ENCODE measurements at places on chromosomes 6 and 20.

DNA sequence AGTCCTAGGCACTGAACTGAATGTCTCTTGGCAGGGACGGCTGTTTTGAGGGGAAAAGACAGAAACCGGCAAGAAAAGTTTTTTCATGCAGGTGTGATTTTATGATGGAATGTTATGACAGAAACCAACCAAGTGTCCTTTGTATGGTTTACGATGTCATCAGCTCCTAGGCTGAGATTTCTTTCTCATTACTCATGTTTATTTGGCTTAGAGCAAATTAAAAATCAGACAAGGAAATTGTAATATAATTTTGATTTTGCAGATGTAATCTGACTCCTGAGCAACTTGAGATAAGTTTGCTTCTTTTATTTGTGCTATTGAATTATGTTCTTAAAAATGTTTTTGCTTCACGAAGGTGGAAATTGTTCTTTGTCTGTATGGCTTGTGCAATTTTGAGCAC, 58.8 kb upstream of the MAP3K7 start:
- no peak for DNase-seq

GRCh38 chr20:52379723-52380336, 188.3 kb upstream of the ZFP64 start:
- DNase-seq, result no peak

DNA sequence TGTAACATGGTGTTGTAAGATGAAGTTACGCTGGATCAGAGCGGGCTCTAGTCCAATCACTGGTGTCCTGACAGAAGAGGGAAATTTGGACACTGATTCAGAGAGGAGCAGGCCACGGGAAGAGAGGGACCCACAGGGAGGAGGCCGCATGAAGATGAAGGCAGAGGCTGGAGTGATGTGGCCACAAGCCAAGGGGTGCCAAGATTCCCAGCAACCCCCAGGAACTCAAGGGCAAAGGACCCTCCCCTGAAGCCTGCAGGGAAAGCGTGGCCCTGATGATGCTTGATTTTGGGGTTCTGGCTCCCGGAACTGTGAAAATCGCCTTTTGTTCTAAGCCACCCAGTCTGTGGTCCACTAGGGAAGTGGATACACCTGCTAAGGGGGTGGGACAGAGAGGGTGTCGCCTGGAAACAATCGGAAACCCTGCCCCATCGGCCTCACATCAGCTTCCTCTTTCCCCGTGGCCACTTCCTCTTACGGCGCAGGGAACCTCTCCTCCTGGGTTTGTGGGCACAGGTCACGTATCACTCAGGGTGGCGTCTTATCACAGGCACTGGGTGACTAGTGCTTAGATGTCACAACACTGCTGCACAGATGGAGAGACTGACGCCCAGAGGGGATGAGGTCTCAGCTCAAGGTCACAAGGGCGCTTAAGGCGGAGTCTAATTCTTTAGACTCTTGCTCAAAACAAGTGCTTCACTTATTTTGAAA, 58.0 kb downstream of the SULF2 start:
- DNase-seq, result no peak

DNA sequence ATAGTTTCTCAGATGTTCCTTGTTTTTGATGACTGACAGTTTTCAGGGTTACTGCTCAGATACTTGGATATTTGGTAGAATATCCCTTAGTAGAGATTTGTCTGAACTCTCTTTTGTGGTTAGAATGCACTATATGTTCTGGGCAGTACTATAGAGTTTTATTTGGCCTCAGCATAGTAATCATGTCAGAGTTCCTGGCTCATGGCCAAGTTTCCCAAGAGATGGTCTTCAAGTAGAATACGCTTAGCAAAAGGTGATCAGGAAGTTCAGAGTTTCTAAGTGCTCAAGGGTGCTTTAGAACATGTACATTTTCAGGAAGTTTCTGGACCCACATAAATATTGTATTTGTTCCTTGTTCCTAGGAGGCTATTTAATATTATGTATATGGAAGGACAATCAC, 1209.7 kb upstream of the GJE1 start:
- no peak for DNase-seq

GRCh38 chr6:142871910-142872331, 73.1 kb downstream of the HIVEP2 start:
- DNase-seq, result no peak

DNA sequence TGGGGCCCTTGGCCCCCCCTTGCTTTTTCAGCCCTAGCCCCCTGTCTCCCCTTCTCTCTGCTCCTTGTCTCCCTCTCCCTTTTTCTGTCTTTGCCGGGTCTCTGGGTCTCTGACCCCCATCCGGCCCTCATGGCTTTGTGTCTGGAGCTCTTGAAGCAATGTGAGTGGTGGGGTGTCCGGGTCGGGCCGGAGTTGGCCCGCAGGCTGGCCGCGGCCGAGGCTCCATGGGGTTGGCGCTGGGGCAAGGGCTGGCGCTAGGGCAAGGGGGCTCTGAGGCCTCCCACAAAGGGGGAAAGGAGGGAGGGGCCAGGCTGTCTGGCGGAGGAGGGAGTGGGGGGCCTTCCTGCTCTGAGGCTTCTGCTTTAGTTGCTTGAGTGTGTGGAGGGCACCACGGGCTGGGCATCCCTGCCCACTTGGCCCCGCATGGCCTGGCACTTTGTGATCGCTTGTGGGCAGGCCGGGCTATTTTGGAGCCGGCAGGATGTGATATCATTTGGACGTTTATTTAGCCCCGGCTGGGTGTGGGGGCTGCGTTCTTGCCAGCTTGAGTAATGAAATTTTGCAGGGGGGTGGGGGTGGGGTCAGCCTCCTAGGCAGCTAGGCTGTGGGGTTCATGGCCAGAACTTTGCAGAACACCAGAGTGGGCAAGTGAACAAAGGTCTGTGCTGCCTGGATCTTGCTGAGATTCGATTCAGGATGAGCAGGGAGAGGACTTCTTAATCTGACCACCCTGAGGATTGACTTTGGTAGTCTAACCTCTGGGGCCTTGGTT, 78.7 kb upstream of the MYL9 start:
- no peak for DNase-seq

DNA sequence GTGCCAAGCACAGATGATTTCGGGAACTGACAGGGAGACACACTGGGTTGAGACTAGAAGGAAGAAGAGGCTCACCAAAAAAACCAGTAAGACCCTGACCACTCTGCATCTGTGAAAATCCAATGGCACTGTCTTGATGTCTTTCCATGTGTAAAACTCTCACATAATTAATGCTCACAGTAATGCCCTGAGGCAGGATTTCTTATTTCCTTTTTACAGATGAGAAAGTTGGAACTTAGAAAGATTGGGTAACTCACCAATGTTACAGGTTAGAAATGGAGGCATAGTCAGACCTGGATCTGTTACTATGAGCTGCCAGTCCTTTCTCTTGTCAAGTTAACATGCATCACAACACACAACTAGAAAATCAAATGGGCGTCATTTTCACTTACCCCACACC, 151.0 kb upstream of the MCHR2 start:
- no peak for DNase-seq

DNA sequence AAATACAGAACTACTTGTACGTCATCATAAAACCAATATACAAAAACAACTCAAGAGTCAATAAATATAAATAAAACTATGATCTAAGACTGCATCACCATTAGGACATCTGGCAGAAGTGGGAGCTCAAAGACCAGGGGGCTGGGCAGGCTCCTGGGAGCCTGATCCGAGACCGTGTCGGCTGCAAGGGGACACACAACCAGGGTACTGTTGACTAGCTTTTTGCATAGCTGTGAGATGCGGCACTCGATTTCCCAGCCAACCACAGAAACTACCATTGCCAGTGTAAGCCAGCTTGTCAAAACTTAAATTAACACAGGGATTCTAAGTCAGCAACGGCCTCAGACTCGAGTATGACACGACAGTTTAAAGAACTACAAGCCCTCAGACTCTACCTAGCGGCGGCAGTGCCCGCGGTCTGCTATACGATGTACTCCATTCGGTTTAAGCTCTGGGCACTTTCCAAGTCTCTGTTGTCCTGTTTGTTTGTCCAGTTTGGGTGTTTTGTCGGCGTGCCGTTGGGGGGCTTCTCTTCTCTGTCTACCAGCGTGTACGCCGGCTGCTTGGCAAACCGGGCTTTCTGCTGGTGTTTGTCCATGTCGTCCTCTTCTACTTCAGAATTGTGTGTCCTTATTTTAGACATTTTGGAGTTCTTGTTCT, 34.6 kb downstream of the JAG1 start:
- DNase-seq, result no peak

DNA sequence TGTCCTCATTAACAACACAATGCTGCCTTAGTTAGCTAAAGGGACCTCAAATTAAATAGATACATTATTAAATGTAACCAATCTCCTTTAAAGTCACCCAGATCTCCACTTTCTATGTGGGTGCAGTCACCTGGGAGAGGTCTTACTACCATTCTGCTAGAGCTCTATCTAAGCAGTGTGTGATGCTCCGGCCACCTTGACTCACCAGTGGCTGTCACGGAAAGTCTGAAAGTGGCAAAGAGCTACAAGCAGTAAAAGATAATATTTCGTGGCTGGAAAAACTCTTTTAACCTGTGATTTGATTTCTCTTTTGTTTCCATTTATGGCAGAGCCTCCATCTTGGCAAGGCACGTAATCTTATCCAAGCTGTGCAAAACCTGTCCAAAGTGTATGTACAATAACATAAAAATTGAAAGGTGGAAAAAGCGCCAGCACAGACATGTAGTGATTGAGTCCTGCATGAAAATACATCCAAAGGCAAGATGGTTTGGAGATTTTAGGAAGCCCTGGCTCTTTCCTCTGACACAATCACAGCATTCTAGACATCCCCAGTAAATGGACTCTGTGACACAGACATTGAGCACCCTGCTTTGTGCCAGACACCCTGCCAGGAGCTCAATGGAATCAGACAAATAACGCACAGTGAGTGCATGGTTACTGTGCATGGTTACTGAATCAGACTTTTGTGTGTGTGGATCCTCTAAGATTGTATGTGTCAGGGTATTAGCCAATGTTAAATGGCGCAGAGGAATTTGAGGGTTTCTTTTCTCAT, 116.6 kb downstream of the ADAT2 start:
- DNase-seq, result no peak

- no peak for DNase-seq
These were observed 186.8 kb downstream of the ARID1B start for GRCh38 chr6:156963712-156964700.

DNA sequence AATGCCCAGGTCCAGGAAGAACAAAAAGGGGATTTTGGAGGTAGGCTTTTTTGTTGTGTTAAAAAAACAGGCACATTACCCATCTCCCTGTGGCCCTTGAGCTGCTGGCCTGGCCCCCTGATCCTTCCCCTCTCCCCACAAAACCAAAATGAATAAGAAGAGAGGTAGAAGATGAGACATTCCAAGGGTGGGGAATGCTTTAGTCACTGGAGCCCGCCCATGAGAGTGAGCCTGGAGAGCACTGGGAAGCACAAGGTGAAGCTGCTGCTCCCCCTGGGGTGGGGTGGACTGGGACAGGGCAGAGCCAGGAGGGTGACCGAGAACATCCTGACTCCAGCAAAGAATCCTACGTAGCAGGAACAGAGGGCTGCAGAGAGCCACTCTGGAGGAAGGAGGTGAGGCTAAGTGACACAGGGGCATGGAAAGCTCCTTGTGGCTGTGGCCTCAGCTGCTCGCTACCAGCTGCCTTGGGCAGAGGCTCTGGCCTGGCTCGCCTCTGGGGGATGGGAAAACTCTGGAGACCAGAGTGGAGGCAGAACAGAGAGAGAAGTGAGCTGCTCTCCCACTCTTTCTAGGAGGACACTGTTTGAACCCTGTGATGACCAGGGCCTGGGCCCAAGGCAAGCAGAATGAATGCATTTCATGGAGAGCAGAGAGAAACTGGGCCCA, 48.3 kb downstream of the AKAP7 start:
- no peak for DNase-seq

- no peak for DNase-seq
These were observed 31.4 kb downstream of the PTPN1 start for GRCh38 chr20:50541606-50542041.

DNA sequence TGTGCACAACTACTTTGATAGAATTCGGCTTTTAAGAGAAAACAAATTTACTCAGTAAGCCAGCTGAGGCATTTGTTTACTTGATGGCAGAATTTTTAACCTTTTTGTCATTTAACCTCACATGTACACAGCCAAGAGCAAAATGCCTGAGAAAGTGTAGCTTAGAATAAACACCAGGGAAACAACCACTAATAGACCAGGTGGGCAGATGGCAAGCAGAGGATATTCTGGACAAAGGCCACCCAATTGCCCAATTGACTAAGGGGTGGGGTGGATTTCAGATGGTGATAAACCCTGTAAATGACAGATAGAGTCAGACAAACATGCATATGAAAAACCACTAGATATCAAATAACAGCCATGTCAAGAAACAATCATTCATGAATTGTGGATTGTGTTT, 190.7 kb upstream of the FBXL4 start:
- DNase-seq, result no peak

- no peak for DNase-seq
These were observed 39.2 kb downstream of the ANKS1A start for GRCh38 chr6:34928220-34928619.

GRCh38 chr20:5848711-5849505, 98.7 kb downstream of the SHLD1 start:
- DNase-seq, result no peak

DNA sequence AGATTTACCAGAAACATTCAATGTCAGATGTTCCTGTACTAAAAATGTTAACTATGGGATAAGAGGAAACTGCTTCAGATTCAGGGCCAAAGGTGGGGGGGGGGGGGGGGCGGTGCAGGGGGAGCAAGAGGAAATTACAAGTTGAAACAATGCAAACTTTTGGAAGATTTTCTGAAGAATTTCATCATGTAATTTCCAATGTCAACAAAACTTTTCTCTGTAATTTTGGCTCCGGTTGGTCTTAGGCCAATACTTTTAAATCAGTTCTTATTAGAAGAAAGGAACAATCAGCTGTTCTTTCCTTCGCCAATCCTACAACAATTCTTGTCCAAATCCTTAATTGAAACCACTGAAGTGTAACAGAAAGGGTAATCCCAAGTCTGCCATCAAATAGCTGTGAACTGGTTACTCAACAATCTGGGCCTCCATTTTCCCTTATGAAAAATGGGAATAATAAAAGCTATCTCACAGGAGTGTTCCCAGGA, 13.1 kb downstream of the UQCC1 start:
- DNase-seq, result no peak

GRCh38 chr6:21628160-21628559, 34.6 kb downstream of the SOX4 start:
- no peak for DNase-seq

- DNase-seq, result no peak
These were observed 121.3 kb upstream of the PHACTR1 start for GRCh38 chr6:12595161-12595811.

GRCh38 chr20:24762791-24763350, 186.2 kb upstream of the CST7 start:
- DNase-seq, result no peak

DNA sequence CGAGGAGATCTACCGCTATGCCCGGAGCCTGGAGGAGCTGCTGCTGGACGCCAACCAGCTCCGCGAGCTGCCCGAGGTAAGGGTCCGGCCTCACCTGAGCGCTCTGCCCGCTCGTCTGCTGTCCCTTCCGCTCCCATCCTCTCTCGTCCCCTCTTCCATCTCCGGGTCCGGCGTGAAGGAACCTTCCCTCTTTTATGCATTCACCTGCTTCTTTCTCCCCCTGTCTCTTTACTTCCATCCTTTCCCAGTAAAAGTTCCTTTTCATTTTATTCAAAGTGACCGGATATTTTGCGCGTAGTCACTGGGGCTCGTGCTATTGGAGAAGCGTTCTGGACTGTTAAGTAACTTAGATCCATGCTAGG, 516 bp downstream of the LRRC1 start:
- no peak for DNase-seq

GRCh38 chr20:49037962-49038387, 8.1 kb upstream of the CSE1L start:
- no peak for DNase-seq

- no peak for DNase-seq
These were observed 39.3 kb downstream of the GTF2H5 start for GRCh38 chr6:158207422-158207788.

- no peak for DNase-seq
These were observed 1.4 kb downstream of the MPC1 start for GRCh38 chr6:166381381-166381732.

Measured in T1000 (cell line).